Tongue (tissue), 3 donors: ENCODE measurements at places on chromosomes 5 and 9. TPM values are rescaled to one million over a fixed set of nuclear protein-coding genes. Genes with fewer than 3 reads are reported as not detected.

DNA sequence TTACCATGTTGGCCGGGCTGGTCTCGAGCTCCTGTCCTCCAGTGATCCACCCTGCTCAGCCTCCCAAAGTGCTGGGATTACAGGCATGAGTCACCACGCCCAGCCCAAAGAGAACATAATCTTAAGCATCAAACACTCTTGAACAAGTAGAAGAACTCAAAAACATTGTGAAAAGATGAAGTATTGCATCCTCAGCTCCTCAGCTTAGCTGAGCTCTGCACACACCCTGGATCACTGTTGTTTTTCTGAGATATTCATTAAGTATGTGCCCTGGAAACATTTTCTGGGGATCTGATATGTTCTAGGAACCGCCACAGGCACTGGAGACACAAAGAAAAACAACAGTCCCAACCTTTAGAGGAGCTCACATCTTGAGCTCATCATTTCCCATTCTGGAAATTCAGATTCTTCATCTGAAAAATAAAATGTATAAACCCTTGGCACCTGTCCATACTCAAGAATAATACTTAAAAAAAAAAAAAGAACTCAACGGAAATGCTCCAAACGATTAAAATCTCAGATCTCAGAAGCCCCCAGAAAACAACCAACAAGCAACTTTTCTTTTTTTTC, 62.2 kb upstream of the ZNF462 start:
- no peak for DNase-seq

GRCh38 chr5:137399911-137400310, 99.2 kb downstream of the SPOCK1 start:
- DNase-seq, result no peak

GRCh38 chr5:89313044-89313443, 430.1 kb upstream of the MEF2C start:
- peak; percentile 30 for DNase-seq

DNA sequence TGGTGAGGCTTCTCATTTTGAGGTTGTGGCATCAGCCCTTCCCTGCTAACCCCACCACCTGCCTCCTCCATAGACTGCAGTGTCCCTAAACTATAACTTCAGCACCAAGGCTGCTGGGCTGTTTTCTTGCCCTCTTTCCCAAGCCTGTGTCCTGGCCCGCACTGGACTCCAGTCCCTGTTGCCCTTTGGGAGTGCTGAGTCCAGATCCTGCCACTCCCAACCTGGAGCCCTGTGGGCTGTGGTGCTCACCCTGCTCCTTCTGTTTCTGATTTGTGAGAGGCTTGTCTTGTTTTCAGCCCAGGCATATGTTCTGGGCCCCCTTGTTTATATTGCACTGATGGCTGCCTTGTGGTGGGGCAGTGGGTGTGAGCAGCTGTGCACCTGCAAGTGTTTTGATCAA, 39.7 kb upstream of the RNU6ATAC start:
- DNase-seq, result no peak

GRCh38 chr5:122120957-122121356, 8.4 kb upstream of the ZNF474 start:
- DNase-seq, result no peak

GRCh38 chr5:73997960-73998359, 372.0 kb downstream of the ARHGEF28 start:
- DNase-seq, result peak; percentile 45

DNA sequence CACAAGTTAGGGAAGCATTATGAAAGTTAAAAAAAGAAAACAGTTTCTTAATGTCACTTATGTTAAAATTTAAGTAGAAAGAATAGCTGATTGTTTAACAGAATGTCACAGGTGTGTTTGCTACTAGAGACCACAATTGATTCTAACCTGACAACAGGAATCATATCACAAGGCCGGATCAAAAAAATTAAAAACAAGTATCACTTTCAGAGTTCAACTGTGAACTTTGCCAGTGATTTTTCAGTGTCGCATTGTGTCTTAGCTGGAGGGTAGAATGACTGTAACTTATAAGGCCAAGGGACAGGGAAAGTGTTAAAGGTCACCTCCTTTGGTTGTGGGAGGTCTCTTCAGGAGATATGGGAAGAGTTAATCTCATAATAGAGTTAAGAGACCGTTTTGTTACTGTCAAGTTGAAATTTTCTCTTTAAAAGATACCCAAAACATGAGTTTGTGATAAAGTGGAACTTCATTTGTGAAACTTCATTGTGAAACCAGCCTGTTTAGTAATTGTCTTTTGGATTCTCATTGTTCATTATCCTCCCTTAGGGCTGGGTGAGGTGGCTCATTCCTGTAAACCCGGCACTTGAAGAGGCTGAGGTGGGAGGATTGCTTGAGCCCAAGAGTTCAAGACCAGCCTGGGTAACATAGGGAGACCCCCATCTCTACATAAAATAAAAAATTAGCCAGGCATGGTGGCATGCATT, 40.9 kb downstream of the CPEB4 start:
- no peak for DNase-seq

GRCh38 chr5:50898966-50899365, 232.5 kb downstream of the PARP8 start:
- no peak for DNase-seq

DNA sequence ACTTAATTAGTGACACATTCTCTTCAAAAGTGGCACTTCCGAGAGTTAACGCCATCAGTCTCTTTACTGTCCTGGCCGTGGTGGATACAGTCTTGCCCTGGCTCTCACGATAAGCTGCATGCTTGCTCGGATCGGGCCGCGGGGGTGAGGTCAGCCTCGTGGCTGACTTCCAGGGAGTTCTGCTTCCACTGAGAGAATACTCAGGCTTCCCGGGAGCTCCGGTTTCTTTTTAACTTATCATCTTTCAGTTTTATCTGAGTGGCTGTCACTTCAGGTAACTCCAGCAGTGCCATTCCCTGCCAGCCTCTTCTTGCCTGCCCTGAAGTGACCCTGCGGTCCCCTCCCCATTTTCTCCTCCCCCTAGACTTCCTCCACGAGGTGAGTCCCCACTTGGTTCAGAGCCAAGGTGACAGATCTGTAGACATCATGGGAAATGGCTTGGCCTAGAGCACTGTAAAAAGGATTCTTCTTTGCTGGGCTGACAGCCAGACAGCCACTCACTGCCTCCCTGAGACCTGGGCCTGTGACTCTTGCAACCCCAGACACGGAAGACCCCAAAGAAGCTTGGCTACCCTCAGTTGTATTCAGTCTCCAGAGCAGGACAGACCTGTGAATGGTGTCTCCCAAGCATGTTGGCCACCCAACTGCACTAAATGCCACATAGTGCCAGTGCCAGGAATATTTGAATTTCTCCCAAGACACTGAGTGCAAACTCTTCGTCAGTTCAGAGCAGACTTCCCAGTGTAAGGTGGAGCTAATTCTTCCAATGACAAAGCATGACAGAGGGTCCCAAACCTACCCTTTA, 95.1 kb downstream of the DAPK1 start:
- DNase-seq, result no peak

DNA sequence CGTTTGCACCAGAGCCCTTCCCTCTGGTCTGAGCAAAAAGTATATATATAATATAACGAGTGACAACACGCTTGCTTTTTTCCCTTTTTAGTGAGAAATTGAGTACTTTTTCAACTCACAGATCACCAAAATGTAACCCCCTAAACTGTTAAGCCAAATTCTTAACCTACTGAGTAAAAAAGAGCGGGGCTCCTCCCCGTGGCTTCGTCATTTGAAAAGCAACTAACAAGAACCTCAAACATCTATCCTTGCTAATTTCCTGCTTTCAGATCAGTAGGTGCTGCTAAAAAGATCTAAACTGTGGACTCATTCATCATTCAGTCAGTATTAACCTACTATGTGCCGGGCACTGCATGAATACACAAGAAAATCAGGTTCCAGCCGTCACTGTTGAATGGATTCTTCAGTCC, 1.0 kb upstream of the PTBP3 start:
- DNase-seq, result peak; percentile 59

DNA sequence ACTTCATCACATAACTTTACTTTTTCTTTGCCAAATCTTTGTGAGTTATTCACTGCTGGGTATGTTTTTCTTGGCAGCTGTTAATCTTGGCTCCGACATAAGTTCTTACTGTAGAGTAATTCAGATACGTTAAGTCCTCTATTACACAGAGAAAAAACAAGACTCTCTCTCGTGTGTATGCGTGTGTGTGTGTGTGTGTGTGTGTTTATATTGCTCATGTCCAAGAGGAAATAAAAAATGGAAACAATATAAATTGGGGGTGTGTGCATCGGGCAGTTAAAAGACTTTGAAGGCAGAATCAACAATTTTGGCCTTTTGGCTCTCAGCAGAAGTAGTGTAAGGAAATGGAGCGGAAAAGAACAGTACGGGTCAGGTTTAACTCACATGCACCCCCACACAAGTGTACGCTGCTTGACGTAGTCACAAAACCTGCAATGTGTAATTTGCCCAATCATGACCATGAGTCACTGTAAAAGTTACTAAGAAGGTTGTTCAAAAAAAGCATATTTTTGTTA, 67.2 kb upstream of the IFNE start:
- peak; percentile 71 for DNase-seq

DNA sequence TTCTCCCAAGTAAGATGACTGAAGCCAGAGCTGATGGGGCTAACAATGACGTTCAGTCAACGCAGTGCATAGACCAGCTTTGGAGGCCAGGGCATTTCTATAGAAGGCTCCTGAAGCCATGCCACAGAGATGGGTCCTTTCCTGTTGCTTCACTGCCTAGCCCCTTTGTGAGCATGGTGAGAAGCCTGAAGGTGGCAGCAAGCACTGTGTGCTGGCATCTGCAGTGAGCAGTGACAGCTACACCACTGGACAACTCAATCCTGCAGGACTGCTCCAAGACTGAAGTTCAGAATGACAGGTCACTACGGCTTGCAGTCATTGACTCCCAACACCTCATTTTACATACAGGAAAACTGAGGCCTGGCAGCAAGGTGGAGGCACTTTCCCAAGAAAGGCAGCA, 229.0 kb downstream of the TSSK1B start:
- DNase-seq, result no peak

DNA sequence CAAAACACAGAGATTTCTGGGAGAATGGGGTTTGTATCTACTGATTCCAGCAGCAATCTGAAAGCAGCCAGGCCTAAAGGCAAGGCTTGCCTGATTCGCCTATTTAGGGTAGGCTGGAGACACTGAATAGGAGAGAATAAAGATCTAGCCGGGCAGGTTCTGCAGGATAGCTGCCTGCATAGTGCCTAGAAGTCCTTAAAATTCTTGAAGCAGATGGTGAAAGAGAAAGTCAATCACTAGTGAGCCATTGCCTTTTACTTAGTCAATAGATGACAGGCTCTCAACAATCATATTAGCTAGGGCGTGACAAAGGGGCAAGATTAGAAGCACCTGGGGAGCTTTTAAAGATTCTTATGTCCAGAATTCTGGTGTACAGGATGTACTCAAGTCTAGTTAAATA, 522.7 kb downstream of the HTR1A start:
- peak; percentile 4 for DNase-seq

- DNase-seq, result no peak
Observed at GRCh38 chr9:113427629-113428028, 17.1 kb downstream of the C9orf43 start.

DNA sequence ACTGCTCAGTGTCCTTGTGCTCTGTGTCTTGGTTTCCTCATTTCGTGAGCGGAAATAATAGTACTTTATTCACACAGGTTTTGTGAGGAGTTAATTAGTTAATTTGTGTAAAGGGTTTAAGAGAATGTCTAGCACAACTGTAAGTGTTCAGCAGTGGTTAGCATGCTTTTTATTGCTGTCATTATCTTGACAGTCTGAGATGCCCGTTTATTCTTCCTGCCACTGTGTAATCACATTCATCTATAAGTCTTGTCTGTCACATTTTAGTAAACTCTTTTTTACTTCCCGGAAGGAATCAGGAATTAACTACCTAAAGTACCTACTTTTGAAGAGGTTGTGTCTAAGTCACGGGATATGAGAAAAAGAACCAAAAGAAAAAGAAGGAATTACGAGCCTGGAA, 38.0 kb downstream of the IQGAP2 start:
- no peak for DNase-seq

SHB gene
- total RNA-seq, result 10.2 TPM

SPINK1 gene
- not detected for total RNA-seq

MARCHF11 gene
- not detected for total RNA-seq

CNTNAP3 gene
- 18.9 TPM for total RNA-seq

ADAMTSL1 gene
- total RNA-seq, result 22.4 TPM

DDX4 gene
- not detected for total RNA-seq

SHROOM1 gene
- total RNA-seq, result 2.9 TPM
